ENCODE measurements at places on chromosomes 2 and 18. TPM values are rescaled to one million over a fixed set of nuclear protein-coding genes. Genes with fewer than 3 reads are reported as not detected.

GRCh38 chr2:200993097-200993496, 29.6 kb upstream of the ORC2 start:
- no peaks in the 10 kb centered on the region for H3K27me3 ChIP-seq
- H3K27ac ChIP-seq, result no peak overlapping the region

GRCh38 chr2:99864561-99865553, 277.5 kb downstream of the AFF3 start:
- peak overlapping the region; percentile 8 for H3K27ac ChIP-seq
- H3K27me3 ChIP-seq, result no peaks in the 10 kb centered on the region
- peaks cover 42% of the 10 kb centered on the region for H3K36me3 ChIP-seq

GRCh38 chr2:40721595-40721994, 269.7 kb upstream of the SLC8A1 start:
- H3K36me3 ChIP-seq, result no peaks in the 10 kb centered on the region
- H3K27me3 ChIP-seq, result no peaks in the 10 kb centered on the region
- no peak overlapping the region for H3K27ac ChIP-seq
- no peak overlapping the region for H3K4me3 ChIP-seq
- no peaks in the 10 kb centered on the region for H3K4me1 ChIP-seq

DNA sequence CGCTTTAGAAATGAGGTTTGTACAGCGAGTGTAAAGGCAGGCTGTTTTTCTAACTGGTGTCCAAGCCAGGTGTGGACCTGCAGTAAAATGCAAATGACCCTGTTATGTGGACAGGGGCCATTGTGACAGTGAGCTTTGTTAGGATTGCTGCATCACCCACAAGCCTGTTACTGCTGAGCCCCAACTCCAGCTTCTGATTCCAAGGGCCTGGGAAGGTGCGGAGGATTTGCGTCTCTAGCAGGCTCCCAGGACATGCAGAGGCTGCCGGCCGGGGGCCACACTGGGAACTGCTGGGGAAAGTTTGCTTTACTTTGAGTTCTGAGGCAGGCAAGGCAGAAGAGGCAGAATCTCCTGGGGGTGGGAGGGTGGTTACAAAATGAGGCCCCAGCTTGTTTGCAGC, 164.1 kb downstream of the GLI2 start:
- H3K27ac ChIP-seq, result no peak overlapping the region
- H3K36me3 ChIP-seq, result no peaks in the 10 kb centered on the region
- no peak for DNase-seq

GRCh38 chr2:177796654-177797415, 275.7 kb downstream of the PDE11A start:
- H3K4me3 ChIP-seq, result no peak overlapping the region
- H3K27me3 ChIP-seq, result peaks cover 19% of the 10 kb centered on the region
- no peaks in the 10 kb centered on the region for H3K36me3 ChIP-seq
- no peak for DNase-seq
- no peaks in the 10 kb centered on the region for H3K4me1 ChIP-seq

DNA sequence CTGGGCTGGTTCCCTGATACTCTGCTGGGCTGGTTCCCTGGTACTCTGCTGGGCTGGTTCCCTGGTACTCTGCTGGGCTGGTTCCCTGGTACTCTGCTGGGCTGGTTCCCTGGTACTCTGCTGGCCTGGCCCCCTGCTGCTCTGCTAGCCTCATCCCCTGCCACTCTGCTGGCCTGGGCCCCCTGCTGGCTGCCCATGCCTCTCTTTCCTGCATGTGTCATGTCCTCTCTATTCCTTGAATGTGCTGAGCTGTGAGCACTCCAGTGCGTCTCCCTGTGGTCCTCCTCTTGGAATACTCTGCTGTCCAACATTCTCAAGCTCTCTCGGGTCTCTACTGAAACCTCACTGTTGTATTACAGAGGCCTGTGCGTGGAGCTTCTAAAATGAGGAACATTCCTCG, 216.3 kb downstream of the RNF144A start:
- H3K4me3 ChIP-seq, result no peak overlapping the region
- H3K36me3 ChIP-seq, result no peaks in the 10 kb centered on the region
- H3K27ac ChIP-seq, result no peak overlapping the region
- no peaks in the 10 kb centered on the region for H3K4me1 ChIP-seq
- DNase-seq, result no peak

- H3K4me1 ChIP-seq, result no peaks in the 10 kb centered on the region
- no peak overlapping the region for H3K4me3 ChIP-seq
- no peak overlapping the region for H3K27ac ChIP-seq
Measured at GRCh38 chr2:7203056-7203467, 285.9 kb downstream of the RNF144A start.

GRCh38 chr2:43100883-43101662, 125.3 kb downstream of the ZFP36L2 start:
- DNase-seq, result no peak
- H3K4me1 ChIP-seq, result peaks cover 26% of the 10 kb centered on the region
- H3K27ac ChIP-seq, result no peak overlapping the region
- H3K4me3 ChIP-seq, result no peak overlapping the region
- H3K36me3 ChIP-seq, result no peaks in the 10 kb centered on the region
- no peaks in the 10 kb centered on the region for H3K27me3 ChIP-seq

DNA sequence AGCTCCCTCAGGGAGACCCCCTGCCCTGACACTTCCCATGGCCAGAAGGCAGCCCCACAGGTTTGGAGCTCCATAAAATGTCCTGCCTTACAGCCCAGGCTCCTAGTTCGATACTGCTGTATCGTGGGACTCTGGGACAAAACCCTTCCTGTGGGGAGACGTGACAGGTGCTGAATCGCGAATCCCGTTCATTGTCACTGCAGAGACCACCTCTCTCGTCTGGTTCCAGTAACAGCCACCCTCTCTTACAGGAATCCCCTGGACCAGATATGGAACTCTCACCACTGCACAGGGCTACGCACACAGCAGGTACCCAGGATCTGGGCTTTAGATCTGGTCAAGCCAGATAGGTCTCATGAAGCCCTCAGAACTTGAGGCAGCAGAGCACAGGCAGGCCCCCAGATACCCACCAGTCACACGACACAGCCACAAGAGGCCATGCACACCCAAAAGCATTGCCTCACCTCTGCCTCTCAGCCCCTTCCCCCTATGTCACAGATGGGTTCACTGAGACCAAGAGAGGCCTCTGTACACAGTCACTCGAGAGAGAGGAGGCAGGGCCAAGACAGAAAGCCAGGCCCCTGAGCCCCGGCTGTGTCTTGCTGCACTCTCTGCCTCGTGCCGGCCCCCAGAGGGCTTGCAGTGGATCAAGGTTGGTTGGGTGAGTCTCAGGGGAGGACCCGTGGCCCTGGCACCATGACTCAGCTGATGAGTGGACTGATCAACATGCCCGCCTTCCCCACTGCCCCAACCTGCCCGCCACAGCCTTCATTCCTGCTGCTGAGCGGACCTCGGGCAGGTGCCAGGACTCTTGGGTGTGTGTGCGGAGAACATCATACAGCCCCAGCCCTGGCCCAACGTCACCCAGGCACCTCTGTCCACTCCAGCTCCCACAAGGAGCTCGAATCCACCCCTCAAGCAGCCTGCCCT, 7.6 kb downstream of the SDC1 start:
- H3K4me1 ChIP-seq, result no peaks in the 10 kb centered on the region
- no peak overlapping the region for H3K27ac ChIP-seq
- H3K4me3 ChIP-seq, result no peak overlapping the region
- DNase-seq, result no peak
- H3K27me3 ChIP-seq, result peaks cover 24% of the 10 kb centered on the region

DNA sequence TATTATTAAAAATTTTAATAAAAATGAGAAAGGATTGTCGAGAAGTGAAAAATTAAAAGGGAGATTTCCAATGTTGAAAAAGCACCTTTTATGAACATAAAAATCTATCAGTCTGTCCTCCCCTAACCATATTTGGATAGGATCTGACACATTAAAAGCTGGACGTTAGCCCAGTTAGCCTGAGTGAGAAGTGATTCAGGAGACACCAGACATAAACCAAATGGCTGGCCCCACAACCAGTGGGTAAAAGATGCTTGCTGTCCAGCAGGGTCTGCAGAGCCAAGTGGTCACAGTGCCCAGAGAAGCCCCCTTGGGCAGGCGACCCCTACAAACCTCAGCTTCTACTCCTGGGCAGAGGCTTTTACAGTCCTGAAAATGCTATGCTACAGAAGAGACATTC, 253.8 kb upstream of the LYPD1 start:
- DNase-seq, result no peak
- H3K36me3 ChIP-seq, result no peaks in the 10 kb centered on the region
- H3K27ac ChIP-seq, result no peak overlapping the region
- no peak overlapping the region for H3K4me3 ChIP-seq
- H3K27me3 ChIP-seq, result no peaks in the 10 kb centered on the region
- no peaks in the 10 kb centered on the region for H3K4me1 ChIP-seq

- no peak overlapping the region for H3K4me3 ChIP-seq
- no peak for DNase-seq
- H3K36me3 ChIP-seq, result no peaks in the 10 kb centered on the region
- peaks cover 3% of the 10 kb centered on the region for H3K27me3 ChIP-seq
- no peak overlapping the region for H3K27ac ChIP-seq
- H3K4me1 ChIP-seq, result peaks cover 4% of the 10 kb centered on the region
Measured at GRCh38 chr2:62460175-62460574, 45.8 kb downstream of the TMEM17 start.

FIGN gene
- total RNA-seq, result not detected

STK11IP gene
- 43.3 TPM for total RNA-seq

VPS54 gene
- total RNA-seq, result 11.5 TPM

All from activated B cell treated with CpG ODN at 0.5 μM for 24 hours (primary cell).